ENCODE measurements at places on chromosomes 1 and 21.

- DNase-seq = peak; percentile 46
Observed at GRCh38 chr1:1573843-1574720, 581 bp downstream of the SSU72 start.

DNA sequence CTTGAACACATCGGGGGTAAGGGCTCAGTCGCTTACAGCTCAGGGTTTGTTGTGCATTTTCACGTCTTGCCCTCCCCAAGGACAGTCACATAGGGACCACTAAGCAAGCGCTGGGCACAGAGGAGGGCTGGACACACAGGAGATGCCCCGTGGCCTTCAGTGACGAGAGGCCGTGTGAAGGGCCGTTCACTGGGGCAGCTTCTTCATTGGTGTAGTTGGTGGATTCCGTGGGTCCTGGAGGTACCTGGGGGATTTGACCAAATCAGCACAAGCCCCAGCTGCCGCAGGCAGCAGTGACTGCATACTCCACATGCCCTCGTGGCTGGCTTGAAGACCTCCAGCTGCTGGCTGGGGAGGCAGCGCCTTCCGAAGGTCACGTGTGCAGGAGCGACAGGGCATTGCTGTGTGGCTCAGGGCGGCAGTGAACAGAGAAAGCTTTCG is 100.8 kb upstream of the C1orf174 start:
- DNase-seq = no peak

DNA sequence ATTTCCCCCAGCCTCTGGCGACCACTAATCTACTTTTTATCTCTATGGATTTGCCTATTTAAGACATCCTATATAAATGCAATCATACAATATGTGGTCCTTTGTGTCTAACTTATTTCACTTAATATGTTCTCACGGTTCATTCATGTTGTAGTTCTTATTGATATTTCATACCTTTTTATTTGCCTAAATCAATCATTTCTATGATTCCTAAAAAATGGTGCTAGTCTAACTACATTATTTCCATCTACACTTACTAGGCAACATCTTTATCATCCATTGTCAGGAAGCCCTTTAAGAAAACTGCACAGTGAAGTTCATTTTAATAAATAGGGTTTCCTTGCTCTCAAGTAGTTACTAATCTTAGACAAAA is 380 bp upstream of the FBXO28 start:
- DNase-seq = no peak

- DNase-seq = peak; percentile 61
Observed at GRCh38 chr21:33265664-33266049, 510 bp upstream of the IL10RB start.

DNA sequence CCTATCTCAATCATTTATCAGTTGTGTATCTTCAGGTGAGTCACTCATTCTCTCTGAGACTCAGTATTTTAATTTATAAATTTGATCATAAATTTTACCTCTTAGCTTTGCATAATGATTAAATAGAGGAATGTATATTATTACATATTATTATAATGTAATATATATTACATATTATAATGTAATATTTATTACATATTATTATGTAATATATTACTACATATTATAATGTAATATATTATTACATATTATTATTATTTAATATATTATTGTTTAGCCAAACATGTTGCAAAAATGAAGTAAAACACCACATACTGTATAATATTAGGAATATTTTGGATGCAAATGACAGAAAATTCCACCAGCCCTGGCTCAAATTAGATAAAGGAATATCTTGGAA is 104.7 kb upstream of the NFIA start:
- DNase-seq = no peak
